GM18507 (cell line): ENCODE measurements at places on chromosomes 7 and 10.

GRCh38 chr7:10815546-10815945, 158.1 kb upstream of the PHF14 start:
- DNase-seq = no peak

DNA sequence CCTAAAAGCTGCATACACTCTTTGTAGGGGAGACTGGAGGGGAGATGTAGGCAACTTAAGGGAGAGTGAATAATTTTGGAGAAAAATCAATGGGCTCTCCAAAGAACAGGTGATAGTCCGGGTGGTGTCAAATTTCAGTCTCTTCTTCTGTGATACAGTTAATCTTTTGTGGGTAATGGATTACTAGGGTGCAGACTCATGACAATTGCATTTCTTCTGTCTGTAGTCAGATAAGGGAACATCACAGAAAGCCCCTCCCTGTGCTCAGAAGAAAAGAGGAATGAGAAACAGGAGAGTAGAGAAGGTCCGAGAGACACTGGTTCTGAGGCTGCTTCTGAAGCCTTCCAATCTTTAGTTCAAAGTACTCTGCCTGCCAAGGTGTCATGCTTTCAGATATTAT, 1140.7 kb upstream of the LRRN3 start:
- no peak for DNase-seq

GRCh38 chr10:50565301-50566083, 58.3 kb downstream of the SGMS1 start:
- DNase-seq = no peak

- no peak for DNase-seq
Observed at GRCh38 chr10:24617771-24618396, 105.8 kb downstream of the ARHGAP21 start.

- no peak for DNase-seq
Observed at GRCh38 chr10:48691812-48692528, 7.3 kb downstream of the WDFY4 start.

DNA sequence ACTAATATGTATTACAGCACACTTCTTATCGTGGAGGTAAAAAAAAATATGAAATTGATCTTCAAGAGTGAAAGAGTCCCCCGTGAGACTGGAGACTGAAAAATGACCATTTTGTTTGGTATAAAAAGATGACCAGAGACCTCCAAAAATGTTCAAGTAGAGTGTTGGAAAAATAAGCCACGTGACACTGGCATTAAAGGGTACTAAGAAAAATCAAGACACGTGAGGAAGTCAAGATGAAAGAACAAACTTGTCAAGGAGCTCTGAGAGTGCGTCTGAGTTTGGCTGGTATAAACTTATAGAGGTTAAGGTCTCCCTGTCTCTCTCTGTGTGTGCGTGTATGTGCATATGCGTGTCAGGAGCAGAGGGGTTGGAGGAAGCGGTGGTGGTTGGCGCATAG, 362.7 kb upstream of the COBL start:
- no peak for DNase-seq

DNA sequence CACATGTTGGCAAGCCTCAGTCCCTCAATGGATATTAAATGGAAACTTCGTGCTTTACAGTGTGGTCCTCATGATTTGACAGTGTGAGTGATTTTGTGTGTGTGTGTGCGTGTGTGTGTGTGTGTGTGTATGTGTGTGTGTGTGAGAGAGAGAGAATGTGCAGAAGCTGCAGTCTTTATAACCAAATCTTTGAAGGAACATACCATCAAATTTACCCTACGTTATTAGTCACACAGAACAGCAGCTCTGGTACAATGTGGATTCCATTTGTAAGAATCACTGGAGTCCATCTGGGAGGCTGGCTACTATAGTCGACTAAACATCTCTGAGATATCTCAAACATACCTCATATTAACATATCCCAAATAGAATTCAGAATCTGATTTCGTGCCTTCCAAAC, 928.0 kb upstream of the POT1 start:
- DNase-seq = no peak

DNA sequence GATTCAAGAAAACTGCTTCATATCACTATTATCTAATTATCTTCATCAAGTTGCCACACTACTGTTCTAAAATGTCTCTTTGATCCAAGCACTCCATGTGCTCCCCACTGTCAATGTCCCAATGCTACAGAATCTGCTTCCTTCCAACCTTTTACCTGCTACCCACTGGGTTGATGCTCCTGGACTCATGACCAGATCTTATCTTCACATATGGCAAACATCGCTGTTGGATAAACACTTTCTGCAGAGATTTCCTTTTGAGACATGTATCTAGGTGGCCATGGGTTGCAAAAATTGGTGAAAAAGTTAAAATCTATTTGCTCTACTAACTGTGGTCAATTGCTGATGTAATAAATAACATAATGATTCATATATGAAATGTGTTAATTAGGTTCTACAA, 24.5 kb upstream of the SEMA3C start:
- no peak for DNase-seq

GRCh38 chr7:78959477-78959876, 494.0 kb downstream of the MAGI2 start:
- no peak for DNase-seq

DNA sequence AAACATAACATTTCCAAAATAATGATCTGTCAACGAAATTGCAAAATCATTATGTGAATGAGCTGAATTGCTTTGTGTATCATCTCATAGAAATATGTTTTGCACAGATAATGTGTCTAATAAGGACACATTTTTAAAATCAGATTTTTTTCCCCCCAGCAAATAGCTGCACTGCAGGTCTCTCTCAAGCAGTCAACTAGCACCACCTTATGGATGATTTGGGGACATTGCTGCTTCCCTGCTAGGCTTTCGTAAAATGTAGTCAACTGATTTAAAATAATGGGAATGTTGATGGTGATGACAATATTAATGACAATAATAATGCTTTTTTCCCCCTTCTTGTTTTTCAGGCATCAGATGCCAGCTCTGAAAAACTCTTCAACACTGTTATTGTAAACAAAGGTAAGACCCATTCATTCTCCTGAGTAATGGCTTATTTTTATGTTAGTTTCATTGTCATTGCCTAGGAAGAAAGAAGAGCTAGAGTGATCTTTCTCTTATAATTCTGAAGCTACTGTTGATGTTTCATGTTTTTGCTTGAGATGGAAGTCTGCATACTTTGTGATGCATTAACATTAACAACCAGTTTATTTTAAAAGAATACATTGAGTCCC, 433.6 kb upstream of the GALNT17 start:
- no peak for DNase-seq

DNA sequence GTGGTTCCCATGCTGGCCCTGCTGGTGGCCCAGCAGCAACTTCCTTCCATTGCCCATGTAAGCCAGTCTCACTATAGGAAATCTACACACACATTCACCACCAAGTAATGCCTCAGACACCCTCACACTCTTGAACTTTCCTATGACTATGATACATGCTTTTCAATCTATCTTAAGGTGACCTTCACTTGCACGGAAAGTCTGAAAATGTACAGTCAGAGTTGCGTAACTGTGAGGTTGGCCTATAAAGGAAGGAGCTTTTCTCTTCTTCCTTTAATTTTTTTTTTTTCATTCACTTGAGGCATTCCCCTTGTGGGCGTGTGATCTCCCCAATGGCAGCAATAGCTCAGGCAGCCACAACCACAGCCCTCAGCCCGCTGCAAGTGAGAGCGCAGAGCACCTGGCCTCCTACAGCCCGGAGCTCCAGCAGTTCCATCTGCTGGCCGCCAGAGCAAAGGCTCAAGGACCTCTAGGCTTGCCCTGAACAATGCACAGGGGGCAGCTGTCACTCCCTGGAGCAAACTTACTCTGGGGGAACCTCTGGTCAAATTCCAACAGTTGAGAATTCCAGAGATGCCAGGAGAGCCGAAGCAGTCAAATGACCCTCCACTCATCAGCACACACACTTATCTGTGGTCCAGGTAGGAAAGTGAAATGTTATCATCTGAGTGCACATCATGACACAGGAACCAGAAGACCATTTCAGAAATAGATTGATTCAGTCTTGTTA, 123.1 kb upstream of the ADO start:
- peak; percentile 75 for DNase-seq

- DNase-seq = no peak
Observed at GRCh38 chr7:2929321-2930201, 85.5 kb upstream of the GNA12 start.

DNA sequence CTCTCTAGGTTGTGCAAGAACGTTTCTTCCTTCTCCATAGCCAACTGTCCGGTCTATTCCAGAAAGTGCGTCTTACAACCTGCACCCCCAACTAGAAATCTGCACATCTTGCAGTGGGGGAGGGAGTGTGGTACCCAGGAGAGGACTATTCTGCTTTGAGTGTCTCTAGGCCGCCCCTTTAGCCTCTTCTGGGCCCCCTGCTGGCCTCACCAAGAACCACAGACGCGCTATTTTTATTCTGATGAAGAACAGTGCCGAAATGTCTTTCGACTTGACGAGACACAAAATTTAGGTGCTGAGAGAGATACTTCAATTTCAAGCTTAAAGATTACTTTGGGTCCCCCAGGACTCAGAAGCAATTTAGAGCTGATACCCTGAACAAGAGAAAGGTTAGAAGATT, 1.0 kb downstream of the CNPY1 start:
- DNase-seq = no peak
